ENCODE measurements at places on chromosomes 11 and 22.

GRCh38 chr22:40022536-40023240, 27.9 kb downstream of the FAM83F start:
- DNase-seq: no peak

GRCh38 chr22:50019316-50019715, 6.8 kb upstream of the IL17REL start:
- DNase-seq: no peak

DNA sequence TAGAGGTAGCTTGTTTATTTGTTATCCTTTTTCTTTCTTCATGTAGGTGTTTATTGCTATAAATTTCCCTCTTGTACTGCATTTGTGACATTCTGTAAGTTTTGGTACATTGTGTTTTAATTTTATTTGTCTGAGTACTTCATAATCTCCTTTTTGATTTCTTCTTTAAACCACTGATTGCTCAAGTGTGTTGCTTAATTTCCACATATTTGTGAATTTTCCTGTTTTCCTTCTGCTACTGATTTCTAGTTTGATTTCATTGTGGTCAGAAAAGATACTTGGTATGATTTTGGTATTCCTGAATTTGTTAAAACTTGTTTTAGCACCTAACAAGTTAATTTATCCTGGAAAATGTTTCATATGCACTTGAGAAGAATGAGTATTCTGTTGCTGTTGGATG, 15.1 kb downstream of the OR10V1 start:
- DNase-seq: no peak

DNA sequence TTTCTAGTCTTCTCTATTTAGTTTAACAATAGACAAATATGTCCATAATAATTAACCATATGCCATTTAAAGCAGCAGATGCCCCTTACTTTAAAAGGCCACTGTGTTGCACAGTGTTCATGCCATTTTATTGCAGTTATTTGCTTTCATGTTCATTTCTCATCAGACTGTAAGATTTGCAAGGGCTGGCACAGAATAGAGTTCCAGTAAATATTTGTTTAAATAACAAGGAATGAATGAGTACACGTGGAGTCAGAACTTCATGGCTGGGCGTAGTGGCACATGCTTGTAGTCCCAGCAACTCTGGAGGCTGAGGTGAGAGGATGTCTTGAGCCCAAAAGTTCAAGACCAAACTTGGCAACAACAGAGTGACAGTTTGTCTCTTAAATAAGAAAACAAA, 1228.6 kb downstream of the LRRC4C start:
- DNase-seq: no peak

DNA sequence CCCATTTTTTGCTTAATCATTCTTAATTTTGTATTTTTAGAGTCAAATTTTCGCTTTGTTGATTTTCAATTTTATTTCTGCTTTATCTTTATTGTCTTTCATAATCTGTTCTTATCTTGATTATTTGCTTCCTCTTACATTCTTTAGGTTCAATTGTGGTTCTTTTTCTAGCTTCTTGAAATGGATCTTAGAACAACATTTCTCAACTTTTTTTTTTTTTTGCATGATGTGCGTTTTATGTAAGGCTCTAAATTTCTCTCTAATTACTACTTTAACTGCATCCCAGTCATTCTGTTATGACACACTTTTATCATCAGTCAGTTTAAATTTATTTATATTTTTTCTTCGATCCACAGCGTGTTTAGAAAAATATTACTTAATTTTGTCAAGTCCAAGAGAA, 65.2 kb upstream of the PARVA start:
- no peak for DNase-seq

DNA sequence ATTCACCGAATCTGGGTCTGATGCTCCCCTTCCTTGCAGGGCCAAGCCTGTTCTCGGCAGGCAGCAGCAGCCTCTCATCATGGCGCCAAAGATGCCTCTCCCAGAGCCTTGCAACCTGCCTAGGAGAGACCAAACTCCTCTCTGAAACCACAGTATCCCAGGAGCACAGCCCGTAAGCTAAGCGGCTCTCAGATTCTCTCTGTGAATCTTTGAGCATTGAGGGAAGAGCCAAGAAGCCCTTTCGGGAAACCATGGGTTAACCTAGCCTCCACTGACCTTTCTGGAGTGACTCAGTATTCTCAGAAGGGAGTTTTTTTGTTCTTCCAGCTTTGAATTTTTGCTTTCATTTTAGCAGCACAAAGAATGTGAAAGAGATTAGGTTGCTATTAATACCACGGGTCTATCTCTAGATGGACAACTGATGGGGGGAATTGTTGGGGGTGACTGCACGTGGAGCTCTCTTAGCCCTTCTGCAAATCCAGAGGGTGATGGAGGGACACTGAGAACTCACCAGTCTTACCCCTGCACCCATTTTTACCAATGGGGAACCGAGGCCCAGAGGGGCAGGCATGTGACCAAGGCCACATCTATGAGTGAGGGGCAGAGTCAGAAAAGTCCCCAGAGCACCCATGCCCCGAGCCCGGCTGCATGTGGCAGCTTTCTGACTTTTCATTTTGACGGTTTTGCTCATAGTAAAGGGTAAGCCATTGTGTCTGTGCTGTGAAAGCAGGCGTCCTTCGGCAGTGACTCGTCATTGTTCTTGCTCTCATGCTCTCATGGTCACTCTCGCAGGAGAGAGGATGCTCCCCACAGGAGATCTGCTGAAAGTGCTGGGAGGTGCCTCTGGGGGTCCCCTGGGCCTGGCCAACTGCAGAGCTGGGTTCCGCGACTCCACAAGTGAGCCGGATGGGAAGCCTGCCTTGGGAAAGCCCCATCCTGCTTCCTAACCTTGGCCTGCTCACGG, 36.0 kb downstream of the IRAG1 start:
- no peak for DNase-seq

DNA sequence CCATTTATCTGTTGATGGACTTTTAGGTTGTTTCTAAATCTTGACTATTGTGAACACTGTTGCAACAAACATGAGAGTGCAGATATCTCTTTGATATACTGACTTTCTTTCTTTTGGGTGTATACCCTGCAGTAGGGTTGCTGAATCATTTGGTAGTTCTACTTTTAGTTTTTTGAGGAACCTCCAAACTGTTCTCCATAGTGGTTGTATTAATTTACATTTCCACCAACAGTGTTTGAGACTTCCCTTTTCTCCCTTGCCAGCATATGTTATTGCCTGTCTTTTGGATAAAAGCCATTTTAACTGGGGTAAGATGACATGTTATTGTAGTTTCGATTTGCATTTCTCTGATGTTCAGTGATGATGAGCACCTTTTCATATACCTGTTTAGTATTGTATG, 330.0 kb downstream of the DDX10 start:
- DNase-seq: no peak

- DNase-seq: no peak
These were observed 13.2 kb upstream of the SSTR3 start for GRCh38 chr22:37225481-37225880.

DNA sequence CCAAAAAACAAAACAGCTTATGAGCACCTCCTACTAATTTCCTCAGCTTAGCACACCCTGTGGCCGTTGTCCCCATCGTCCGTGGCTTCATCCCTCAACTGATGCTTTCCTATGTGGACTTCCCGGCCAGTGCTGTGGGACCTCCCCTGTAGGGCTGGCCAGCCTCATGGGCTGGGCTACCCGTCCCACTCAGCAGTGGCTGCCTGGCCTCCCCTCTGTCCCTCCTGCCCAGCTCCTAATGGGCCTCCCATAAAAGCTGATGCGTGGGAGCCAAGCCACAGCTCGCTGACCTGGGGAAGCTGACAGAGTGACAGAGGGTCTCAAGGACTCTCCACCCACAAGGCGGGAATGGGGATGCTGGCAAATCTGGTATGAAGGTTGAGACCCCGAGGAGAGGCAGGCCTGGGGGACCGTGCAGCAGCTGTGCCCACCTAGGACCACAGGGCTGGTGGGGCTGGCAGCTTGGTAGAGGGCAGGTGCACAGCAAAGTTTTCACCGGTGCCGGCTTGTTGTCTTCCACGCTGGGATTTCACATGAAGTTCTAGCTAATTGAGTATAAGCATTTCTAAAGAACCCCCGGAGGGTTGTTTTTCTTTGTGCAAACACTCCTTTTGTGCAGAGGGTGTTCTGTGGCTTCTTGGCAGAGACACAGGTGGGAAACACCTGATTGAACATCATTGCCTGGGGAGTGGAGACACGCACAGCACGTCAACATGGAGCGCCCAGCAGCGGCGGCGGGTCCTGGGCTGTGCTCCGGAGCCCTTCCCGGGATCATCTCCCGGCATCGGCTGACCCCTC, 23.2 kb downstream of the TBX1 start:
- no peak for DNase-seq

DNA sequence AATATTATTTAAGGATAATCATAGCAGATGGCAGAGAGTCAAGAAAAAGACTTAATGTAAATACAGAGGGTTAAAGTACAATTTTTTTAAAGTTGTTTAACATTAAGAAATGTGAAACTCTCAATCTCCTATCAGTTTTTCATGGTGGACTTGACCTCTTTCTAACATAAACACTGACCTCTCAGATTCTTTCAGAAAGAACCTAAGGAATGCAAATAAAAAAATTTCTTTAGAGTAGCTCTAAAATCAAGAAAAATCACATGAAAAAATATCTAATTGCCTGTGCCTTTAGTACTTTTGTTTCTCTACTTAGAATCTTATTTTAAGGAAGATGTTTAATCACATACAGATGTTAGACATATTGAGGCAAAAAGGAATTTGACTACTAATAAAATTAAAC, 12.9 kb downstream of the RNF141 start:
- no peak for DNase-seq

GRCh38 chr11:34631737-34632104, 10.8 kb downstream of the EHF start:
- no peak for DNase-seq

GRCh38 chr11:116384876-116385275, 387.9 kb downstream of the BUD13 start:
- no peak for DNase-seq

DNA sequence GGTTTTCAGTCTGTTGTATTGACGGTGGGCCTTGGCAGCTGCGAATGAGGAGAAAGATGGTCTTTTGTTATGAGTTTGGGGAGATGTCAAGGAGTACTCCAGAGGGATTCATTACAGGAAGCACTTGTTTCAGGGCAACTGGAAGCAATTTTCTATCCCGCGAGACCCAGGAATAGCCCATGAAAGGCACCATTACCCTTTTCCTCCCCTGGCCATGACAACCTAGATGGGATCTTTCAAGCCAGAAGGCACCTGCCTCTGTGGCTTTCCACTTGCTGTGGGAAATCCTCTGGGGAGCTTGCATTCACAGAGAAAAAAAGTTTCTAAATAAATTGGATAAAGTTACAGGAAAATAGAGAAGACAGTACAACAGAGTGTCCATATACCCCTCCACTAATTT, 2.7 kb downstream of the ZNF215 start:
- DNase-seq: no peak

DNA sequence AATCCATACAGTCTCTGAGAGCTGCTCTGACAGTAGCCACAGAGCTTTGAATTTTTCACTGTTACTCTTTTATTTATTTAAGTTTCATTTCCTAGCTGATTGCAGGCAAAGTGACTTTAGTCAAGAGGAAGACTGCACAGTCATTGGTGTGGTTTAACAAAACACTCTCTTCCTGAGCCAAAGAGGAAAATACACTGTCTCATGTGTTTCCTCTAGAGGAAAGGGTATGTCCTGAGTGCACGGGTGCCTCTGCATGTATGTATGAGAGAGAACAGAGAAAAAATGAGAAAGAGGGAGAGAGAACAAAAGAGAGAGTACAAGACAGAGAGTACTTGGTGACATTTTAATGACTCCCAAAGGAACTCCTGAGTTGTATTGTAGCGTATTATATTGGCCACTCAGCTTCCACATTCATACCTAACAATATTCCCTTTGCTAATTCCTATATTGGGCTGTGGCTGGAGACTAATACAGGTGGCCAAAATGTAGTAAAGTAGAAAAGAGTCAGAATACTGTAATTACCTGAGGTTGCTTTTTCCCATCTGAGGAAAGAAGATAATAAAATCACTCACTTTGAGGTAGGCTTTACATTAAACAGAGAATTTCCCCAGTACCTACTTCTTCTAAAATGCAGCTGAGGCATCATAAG, at the start of gene OR4D9:
TSS of gene OR4D9 (plus strand) at position 599 of the 649 bp plus-strand sequence. CDS start 3,374 bp downstream, outside the sequence.
- DNase-seq: no peak

DNA sequence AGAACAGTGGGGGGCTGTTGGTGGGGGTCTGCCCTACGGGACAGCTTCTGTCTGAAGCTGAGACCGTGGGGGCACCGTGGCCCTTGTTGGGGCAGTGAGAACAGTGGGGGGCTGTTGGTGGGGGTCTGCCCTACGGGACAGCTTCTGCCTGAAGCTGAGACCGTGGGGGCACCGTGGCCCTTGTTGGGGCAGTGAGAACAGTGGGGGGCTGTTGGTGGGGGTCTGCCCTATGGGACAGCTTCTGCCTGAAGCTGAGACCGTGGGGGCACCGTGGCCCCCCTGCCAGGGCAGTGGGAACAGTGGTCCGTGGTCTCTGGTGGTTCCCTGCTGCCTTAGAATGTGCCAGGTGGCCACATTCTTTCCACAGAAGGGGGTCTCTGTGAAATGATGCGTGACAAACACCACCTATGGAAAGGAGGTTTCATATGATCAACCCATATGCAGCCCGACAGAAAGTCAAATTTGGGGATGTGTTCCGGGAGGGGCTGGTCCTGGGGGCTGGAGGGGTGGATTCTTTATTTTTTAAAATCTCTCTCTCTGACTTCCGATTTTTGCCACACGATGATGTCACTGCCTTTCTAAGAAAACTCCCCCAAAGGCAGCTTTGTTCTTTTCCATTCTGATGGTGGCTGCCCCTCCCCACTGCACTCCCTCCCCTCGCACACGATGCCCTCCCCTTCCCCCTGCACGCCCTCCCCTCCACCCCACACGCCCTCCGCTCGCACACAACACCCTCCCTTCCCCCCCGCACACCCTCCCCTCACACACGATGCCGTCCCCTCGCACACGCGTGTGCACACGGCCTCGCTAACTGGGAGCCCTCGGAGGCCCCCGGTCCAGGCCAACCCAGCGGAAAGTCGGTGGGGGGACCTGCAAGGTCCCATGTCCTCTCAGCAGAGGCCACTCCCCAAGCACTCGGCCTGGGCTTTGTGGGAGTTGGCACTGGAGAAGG, 1186.5 kb downstream of the BRD1 start:
- DNase-seq: no peak

DNA sequence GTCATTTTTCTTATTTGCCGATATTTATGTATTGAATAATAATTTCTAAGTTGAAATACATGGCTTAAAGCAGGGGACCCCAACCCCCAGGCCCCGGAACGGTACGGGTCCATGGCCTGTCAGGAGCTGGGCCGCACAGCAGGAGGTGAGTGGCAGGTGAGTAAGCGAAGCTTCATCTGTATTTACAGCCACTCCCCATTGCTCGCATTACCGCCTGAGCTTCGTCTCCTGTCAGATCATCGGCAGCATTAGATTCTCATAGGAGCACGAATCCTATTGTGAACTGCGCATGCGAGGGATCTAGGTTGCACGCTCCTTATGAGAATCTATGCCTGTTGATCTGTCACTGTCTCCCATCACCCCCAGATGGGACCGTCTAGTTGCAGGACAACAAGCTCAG, 4.5 kb downstream of the ZMAT5 start:
- DNase-seq: no peak

DNA sequence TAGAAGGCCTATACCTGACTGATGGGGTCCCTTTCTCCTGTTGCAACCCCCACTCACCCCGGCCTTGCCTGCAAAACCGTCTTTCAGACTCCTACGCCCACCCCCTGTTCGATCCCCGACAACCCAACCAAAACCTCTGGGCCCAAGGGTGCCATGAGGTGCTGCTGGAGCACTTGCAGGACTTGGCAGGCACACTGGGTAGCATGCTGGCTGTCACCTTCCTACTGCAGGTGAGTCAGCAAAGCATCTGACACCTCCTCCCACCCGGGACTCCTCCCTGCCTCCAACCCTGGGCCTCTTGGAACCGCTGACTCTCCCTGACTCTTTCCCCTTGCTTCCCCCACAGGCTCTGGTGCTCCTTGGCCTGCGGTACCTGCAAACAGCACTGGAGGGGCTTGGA, 1.2 kb downstream of the ROM1 start:
- DNase-seq: no peak

GRCh38 chr11:74019860-74020259, 11.0 kb upstream of the UCP3 start:
- DNase-seq: no peak

Data from smooth muscle cell of the brain vasculature (primary cell).